Lung (tissue), 17 donors: ENCODE measurements at places on chromosomes 11 and 22. TPM values are rescaled to one million over a fixed set of nuclear protein-coding genes. Genes with fewer than 3 reads are reported as not detected.

DNA sequence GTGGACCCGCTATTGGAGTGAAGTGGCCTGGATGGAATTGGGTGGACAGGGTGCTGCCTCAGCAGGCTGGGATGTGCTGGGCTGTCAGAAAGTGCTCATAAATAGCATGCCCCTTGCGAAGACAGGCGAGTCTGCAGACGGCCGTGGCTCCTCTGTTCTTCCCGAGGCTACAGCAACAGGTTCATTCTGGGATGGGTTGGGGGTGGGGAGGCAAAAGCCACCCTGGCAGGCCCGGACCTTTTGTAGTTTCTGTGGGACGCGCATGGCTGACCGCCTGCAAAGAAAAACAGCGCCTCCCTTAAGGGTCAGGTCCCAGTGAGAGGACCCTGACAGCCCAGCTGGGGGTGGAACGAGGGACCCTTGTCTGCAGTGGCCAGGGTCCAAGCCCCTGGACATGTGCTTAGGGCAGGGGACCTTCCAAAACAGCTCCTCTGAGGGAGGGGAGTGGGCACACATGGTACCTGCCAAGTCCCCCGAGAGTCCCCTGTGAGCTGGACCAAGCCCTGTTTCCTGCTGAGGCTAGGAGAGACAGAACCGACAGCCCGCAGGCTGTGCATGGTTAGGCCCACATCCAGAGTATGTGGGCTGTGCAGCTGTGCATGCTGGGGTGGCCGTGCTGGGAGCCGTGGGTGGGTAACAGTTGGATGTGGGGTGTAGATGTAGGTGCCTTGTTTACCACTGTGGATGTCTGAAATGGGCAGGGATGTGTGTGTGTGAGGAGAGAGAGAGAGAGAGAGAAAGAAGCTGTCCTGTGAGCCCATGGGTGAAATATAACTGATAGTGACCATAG, at the start of gene CRYBB3:
CRYBB3 (plus strand) TSS at position 128 of the 790 bp plus-strand sequence. CDS start 1,539 bp downstream, outside the sequence.
- no peak for DNase-seq

RCE1 gene
- 22.8 TPM for total RNA-seq

HSPB2 gene
- 4.8 TPM for total RNA-seq

CPT1A gene
- total RNA-seq, result 19.4 TPM

DNA sequence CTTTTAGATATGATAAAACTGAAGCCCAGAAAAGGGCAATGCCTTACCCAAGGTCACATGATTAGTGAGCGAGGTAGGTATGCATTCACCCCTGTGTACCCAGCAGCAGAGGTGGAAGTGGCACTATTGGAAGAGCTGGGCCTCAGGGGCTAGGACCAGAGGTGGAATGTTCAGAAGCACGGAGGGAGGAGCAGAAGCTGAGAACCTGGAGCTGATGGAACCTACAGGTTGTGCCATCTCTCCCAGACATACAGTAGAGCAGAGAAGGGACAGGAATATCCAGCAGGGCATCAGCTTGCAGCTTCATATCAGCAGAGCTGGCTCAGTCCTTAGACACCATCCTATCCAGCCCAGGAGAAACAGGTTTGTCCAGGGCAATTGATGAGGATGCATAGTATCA, 14.6 kb upstream of the FCHSD2 start:
- DNase-seq, result no peak

MS4A3 gene
- 0.25 TPM for total RNA-seq

- peak; percentile 46 for DNase-seq
Measured at GRCh38 chr22:26892166-26893041, 235.0 kb downstream of the MIAT start.

- peak; percentile 21 for DNase-seq
Measured at GRCh38 chr11:75946531-75947530, 131.8 kb downstream of the UVRAG start.

- DNase-seq, result peak; percentile 62
Measured at GRCh38 chr11:134069426-134070341, 812 bp downstream of the JAM3 start.

GRCh38 chr22:31742682-31743081, 7.2 kb downstream of the PRR14L start:
- no peak for DNase-seq

GRCh38 chr11:17209939-17210245, 2.1 kb upstream of the PIK3C2A start:
- DNase-seq, result no peak

UPK3A gene
- total RNA-seq, result not detected

GRCh38 chr11:106958517-106959248, 59.6 kb downstream of the GUCY1A2 start:
- DNase-seq, result no peak

- no peak for DNase-seq
Measured at GRCh38 chr11:102138670-102139069, 28.4 kb downstream of the YAP1 start.

OR52I1 gene
- not detected for total RNA-seq

- DNase-seq, result no peak
Measured at GRCh38 chr11:1598816-1599215, 722 bp upstream of the KRTAP5-2 start.

MCAM gene
- total RNA-seq, result 127 TPM

DNA sequence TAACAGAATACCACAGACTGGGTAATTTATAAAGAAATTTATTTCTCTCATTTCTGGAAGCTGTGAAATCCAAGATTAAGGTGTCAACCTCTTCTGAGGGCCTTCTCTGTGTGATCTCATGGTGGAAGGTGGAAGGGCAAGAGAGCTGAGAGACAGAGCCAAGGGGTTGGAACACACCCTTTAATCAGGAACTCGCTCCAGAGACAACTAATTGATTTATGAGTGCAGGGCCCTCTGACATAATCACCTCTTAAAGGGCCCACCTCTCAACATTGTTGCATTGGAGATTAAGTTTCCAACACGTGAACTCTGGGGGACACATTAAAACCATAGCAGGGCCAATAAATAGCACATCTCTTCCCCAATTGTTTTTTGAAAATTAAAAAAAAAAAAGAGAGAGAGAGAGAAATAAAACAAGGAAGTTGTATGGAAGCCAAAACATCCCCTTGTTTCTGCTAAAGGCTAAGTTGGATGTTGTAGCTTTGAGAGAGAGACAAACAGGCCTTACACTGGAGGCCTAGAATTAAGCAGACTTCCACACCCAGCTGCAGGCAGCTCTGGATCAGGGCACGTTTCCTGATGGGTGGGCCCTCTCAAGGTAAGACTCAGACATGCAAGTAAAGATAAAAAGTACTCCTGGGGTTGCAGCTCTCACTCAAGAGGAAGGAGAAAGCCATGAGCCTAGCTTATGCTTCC, 64.1 kb upstream of the BIRC3 start:
- peak; percentile 82 for DNase-seq

- DNase-seq, result no peak
Measured at GRCh38 chr11:74171997-74172396, 908 bp downstream of the PPME1 start.

DNA sequence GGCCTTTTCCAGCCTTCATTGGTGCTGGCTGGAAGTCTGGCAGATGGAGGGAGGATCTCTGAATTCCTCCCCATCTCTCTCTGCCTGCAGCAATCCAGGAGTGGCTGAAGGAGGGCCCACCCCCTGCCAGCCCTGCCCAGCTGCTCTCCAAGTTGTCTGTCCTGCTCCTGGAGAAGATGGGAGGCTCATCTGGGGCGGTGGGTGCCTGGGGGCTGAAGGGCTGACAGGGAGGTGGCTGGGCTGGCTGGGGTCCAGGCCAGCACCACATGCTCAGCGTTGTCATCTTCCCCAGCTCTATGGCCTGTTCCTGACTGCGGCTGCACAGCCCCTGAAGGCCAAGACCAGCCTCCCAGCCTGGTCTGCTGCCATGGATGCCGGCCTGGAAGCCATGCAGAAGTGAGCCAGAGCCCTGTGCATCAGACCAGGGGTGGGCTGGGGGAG, 12.2 kb downstream of the TKFC start:
- DNase-seq, result peak; percentile 28

GRCh38 chr22:23094695-23095681, 24.7 kb downstream of the GNAZ start:
- DNase-seq, result no peak

DNA sequence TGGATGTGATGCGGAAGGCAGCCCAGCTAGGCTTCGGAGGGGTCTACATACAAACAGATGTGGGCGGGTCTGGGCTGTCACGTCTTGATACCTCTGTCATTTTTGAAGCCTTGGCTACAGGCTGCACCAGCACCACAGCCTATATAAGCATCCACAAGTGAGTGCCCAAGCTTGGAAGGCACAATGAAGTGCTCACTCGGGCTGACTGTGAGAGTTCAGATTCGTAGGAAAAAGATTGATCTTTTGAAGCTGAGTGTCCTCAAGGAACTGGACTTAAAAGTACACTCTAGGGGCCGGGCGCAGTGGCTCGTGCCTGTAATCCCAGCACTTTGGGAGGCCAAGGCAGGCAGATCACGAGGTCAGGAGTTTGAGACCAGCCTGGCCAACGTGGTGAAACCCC, 3.7 kb downstream of the ACAD8 start:
- no peak for DNase-seq

FAM181B gene
- 0.23 TPM for total RNA-seq

DNA sequence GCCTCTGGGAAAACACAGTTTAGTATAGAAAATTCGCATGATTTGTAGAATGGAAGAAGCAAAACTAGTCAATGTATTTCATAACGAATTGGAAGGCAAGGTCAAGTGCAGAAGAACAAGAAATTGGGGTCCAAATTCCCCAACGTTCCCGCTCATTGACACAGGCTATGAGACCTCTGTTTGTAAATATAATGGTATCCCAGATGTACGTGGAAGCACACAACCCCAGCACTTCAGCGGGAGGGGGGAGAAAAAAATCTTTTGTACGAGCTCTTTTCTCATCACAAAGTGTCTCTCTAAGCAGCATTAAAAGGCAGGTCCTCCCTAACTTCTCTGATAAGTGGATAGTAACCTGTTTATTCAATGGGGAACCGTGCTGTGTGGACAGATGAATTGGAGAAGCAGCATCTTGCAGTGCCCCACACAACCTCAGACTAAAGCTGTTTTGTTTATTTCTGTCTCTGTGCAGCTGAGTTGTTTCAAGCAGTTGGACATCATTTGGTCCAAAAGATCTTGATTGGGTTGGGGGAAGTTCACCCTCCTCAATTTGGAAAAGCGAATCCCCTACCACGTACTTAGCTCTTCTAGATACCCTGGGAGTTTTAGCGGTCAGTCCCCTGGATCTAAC, 1.1 kb upstream of the GAB2 start:
- DNase-seq, result no peak

SHANK3 gene
- total RNA-seq, result 17.1 TPM

DNA sequence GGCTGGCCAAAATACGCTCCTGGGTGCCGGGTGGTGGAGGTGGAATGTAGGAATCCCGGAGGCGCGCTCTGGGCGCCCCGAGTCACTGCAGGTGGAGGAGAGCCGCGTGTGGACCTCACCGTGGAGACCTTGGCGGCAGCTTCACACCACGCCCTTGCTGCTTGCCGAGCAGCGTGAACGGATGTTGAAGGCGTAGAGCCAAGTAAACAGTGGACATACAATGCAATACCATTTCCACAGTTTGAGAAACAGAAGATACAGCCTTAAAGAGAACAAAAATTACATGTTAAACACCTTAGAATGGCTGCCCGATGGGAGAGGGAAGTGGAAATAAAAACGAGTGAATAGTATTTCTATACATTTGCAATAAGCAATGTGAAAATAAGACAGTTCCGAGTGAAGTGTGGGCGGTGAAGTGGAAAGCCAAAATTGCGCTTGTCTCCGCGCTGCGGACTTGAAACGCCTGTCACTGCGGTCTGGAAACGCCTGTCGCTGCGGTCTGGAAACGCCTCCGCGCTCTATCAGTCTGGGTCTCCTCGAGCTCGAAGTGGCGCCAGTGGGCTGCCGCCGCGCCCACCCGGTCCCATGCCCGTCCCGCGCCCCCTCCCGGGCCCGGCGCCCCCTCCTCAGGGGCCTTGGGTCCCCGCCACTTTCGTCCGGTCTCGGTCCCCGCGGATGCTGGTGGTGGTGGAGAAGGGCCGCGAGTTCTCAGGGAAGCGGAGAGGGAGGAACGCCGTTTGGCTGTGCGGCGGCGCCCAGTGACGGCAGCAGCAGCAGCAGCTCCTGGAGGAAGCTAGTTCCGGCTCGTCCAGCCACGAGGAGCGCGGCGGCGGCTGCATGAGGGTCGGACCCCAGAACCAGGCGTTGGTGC, 1.6 kb downstream of the NCR3LG1 start:
- peak; percentile 84 for DNase-seq

MMP7 gene
- 433 TPM for total RNA-seq

CASP1 gene
- 38.5 TPM for total RNA-seq

SPDYC gene
- not detected for total RNA-seq
